ENCODE measurements at places on chromosomes 3 and 15. TPM values are rescaled to one million over a fixed set of nuclear protein-coding genes. Genes with fewer than 3 reads are reported as not detected.

DNA sequence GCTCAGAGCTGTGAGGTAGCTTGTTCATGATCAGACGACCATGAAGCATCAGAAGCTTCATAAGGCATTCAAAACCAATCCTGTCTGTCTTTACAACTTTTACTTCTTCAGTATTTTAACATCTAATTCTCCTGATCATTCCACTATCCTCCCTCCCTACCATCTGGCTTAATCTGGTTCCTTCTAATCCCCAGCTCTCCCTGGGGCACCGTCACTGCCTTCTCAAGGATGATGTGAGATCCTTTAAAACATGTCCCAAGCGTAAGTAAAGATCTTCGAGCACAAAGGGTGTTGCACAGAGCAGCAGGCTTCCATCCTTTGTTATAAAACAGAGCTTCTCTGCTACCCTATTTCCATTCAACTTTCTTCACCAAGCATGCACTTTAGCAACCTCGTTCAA, 362.7 kb upstream of the ARRDC4 start:
- H3K27ac ChIP-seq = no peak overlapping the region
- H3K4me3 ChIP-seq = no peak overlapping the region
- no peaks in the 10 kb centered on the region for H3K36me3 ChIP-seq
- DNase-seq = no peak
- H3K27me3 ChIP-seq = no peaks in the 10 kb centered on the region

DNA sequence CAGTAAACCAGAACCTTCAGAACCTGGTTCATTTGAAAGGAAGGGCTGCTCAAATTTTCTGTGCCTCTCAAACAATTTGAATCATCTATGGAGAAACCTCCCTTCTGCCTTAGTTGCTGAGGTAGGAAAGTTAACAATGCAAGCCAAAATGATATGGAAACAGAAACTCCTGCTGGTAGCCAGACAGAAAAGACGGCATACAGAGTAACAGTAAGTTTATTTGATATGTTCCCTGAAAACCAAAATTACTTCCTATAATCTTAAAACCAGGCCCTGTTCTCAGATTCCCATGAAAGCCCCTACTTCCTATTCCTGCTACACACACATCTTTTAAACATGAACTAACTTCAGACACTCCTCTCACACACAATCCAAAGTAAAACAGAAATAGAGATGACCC, 86.2 kb downstream of the TBC1D5 start:
- H3K4me3 ChIP-seq = no peak overlapping the region
- H3K27ac ChIP-seq = no peak overlapping the region
- no peaks in the 10 kb centered on the region for H3K36me3 ChIP-seq
- H3K4me1 ChIP-seq = peaks cover 4% of the 10 kb centered on the region
- DNase-seq = no peak

The OCA2 gene
- not detected for total RNA-seq

- peak overlapping the region; percentile 96 for H3K27ac ChIP-seq
- H3K4me1 ChIP-seq = peaks cover 67% of the 10 kb centered on the region
- no peak overlapping the region for H3K4me3 ChIP-seq
- H3K27me3 ChIP-seq = no peaks in the 10 kb centered on the region
- peaks cover 5% of the 10 kb centered on the region for H3K36me3 ChIP-seq
These were observed 60.5 kb downstream of the RAB7A start for GRCh38 chr3:128786434-128787020.

DNA sequence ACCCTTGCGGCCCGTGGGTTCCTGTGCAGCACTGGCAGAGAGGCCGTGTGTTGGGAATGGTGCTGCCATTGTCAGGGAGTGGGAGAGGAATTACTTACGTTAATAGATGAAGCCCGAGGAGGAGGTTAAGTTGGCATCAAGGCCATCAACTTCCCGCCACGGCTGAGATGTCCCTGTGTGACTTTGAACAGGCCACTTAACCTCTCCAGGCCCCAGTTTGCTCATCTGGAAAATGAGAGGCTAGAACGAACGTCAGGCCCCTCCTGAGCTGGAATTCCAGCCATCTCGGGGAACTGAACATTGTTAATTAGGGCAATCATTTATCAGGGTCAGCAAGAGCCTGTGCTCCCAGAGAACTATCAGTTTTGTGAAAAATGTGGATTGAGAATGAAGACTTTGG, 91.4 kb upstream of the MYZAP start:
- H3K27ac ChIP-seq = no peak overlapping the region
- no peak overlapping the region for H3K4me3 ChIP-seq
- no peaks in the 10 kb centered on the region for H3K27me3 ChIP-seq
- peaks cover under 1% of the 10 kb centered on the region for H3K4me1 ChIP-seq
- DNase-seq = no peak

DNA sequence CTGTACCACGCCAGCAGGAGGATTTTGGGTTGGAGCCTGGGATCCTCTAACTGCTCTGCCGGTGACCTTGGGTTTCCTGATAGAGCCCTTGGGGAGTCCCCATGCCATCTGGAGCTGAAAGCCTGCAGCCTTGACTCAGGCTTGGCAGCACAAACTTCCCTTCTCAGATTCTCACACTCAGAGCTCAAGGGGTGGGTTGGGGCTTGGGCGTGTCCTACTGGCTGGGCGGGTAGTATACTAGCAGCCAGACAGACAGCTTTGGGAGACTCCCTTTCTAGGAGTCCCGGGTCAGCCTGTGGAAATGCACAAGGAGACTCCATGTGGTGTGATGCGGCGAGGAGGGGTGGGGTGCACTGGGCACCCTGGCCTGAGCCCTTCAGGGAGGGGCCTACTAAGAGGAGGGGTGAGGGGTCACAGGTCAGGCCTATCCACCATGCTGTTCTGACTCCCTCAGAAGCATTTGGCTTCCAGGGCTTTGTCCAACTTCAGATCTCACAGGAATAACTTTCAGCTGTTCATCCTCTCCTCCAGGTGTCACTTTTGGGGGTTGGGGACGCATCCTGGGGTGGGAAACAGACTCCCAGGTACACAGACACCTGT, 21.6 kb upstream of the PLXNA1 start:
- H3K4me1 ChIP-seq = no peaks in the 10 kb centered on the region
- DNase-seq = no peak
- no peaks in the 10 kb centered on the region for H3K27me3 ChIP-seq

The ARGFX gene
- not detected for total RNA-seq

GRCh38 chr3:49161808-49162530, 4.2 kb downstream of the CCDC71 start:
- peaks cover 20% of the 10 kb centered on the region for H3K4me1 ChIP-seq
- peaks cover 42% of the 10 kb centered on the region for H3K36me3 ChIP-seq
- no peak overlapping the region for H3K27ac ChIP-seq
- no peak for DNase-seq

The MED12L gene
- total RNA-seq = 7.1 TPM

- H3K36me3 ChIP-seq = no peaks in the 10 kb centered on the region
- H3K4me1 ChIP-seq = no peaks in the 10 kb centered on the region
These were observed 413.9 kb downstream of the RBMS3 start for GRCh38 chr3:29694783-29695182.

The THAP10 gene
- total RNA-seq = not detected

The HACL1 gene
- 22.8 TPM for total RNA-seq

The XIRP1 gene
- total RNA-seq = 4.7 TPM

GRCh38 chr3:182384221-182384620, 409.1 kb upstream of the ATP11B start:
- no peaks in the 10 kb centered on the region for H3K4me1 ChIP-seq
- no peak for DNase-seq

GRCh38 chr15:23050708-23051107, 11.3 kb upstream of the TUBGCP5 start:
- H3K4me1 ChIP-seq = no peaks in the 10 kb centered on the region
- H3K27ac ChIP-seq = no peak overlapping the region
- H3K27me3 ChIP-seq = peaks cover 7% of the 10 kb centered on the region

DNA sequence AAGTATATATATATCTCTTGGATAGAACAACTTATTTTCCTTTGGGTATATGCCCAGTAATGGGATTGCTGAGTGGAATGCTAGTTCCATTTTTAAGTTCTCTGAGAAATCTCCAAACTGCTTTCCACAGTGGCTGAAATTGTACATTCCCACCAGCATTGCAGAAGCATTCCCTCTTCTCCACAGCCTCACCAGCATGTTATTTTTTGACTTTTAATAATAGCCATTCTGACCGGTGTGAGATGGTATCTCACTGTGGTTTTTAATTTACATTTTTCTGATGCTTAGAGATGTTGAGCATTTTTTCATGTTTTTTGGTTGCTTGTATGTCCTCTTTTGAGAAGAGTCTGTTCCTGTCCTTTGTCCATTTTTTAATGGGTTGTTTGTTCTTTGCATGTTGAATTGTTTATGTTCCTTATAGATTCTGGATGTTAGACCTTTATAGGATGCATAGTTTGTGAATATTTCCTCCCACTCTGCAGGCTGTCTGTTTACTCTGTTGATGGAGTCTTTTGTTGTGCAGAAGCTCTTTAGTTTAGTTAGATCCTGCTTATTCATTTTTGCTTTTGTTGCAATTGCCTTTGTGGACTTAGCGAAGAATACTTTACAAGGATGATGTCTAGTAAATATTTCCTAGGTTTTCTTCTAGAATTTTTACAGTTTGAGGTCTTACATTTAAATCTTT, 82.7 kb upstream of the NR2F2 start:
- H3K4me3 ChIP-seq = no peak overlapping the region
- H3K4me1 ChIP-seq = no peaks in the 10 kb centered on the region
- no peak overlapping the region for H3K27ac ChIP-seq
- H3K36me3 ChIP-seq = no peaks in the 10 kb centered on the region
- DNase-seq = no peak
- no peaks in the 10 kb centered on the region for H3K27me3 ChIP-seq

DNA sequence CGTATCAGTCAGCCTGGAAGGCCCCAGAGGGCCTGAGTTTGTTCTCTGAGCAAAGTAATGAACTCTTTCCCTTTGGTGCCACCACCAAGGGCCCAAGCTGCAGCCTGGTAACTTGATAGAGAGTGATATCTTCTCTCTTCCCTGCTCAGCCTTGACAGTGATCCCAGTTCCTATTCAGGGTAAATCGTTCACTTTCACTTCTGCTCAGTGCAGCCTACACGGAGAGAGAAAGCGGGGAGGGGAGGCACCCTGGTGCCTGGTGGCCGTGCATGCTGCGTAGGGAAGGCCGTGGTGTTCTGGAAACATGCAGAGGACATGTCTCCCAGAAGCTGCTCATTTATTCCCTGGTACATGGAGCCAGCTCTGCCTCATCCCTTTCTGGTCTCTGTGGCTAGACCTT, 54.9 kb downstream of the KIF9 start:
- no peak overlapping the region for H3K4me3 ChIP-seq
- H3K27me3 ChIP-seq = no peaks in the 10 kb centered on the region
- DNase-seq = no peak
- H3K4me1 ChIP-seq = peaks cover 4% of the 10 kb centered on the region
- H3K27ac ChIP-seq = no peak overlapping the region
- H3K36me3 ChIP-seq = no peaks in the 10 kb centered on the region

DNA sequence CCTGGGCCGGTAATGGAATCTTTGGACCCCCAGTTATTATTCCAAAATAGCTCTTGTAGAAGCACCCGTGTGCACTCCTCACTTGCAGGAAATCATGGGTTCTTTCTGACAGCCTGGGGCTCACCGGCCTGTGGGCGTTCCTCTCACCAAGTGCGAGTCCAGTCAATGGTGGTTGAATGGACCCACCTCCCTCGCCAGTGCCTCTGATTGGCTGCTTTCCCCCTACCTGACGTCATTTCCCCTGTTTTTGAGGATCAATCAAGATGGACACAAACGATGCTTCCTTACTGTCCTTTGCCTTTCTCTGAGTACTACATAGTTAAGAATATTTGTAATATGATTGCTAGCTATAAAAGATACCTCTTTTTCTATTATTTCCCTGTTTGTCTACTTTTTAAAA, 18.1 kb downstream of the MOBP start:
- H3K27ac ChIP-seq = no peak overlapping the region
- H3K36me3 ChIP-seq = no peaks in the 10 kb centered on the region
- H3K4me3 ChIP-seq = no peak overlapping the region
- no peaks in the 10 kb centered on the region for H3K4me1 ChIP-seq

DNA sequence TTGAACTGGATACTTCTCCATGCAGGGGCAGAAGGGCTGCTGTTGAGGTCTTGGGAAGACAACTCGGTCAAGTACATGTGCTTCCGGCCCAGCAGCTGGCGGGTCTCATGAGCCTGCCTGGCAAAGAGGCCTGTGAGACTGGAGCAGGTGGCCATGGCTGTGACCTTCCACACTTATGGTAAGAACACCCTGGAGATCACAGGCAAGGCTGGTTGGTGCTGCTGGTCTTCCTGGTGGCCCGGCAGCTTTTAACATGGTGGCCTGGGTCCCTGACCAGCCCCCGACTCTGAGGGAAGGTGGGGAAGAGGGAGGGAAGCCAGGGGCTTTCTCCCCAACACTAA, 15.4 kb downstream of the CHRD start:
- no peak overlapping the region for H3K27ac ChIP-seq
- H3K36me3 ChIP-seq = no peaks in the 10 kb centered on the region
- H3K4me1 ChIP-seq = no peaks in the 10 kb centered on the region
- peaks cover 18% of the 10 kb centered on the region for H3K27me3 ChIP-seq

GRCh38 chr3:149969110-149969939, 1.4 kb downstream of the PFN2 start:
- peaks cover 12% of the 10 kb centered on the region for H3K4me1 ChIP-seq
- DNase-seq = no peak
- H3K27me3 ChIP-seq = peaks cover 43% of the 10 kb centered on the region
- no peak overlapping the region for H3K27ac ChIP-seq
- H3K36me3 ChIP-seq = peaks cover 3% of the 10 kb centered on the region

DNA sequence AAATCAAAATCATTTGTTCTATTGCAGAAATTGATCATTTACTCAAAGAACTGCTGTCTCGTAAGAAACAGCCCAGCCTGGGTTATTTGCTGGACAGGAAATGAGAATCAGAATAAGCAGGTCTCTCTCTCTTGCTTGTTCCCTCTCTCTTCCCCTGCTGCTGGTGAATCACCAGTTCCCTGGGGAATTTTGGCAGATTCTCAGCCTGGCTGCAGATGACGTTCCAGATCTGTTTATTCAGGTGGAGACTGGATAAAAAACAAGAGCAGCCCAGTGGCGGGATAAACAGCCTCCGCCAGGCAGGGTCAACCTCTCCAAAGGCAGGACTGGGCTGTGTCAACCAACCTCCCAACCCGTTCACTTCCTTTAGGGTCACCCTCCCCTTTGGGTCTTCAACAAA, 72.1 kb downstream of the LRIG1 start:
- H3K36me3 ChIP-seq = peaks cover 48% of the 10 kb centered on the region
- peaks cover 35% of the 10 kb centered on the region for H3K4me1 ChIP-seq
- no peaks in the 10 kb centered on the region for H3K27me3 ChIP-seq
- H3K4me3 ChIP-seq = no peak overlapping the region

GRCh38 chr15:35118960-35119359, 33.9 kb upstream of the NANOGP8 start:
- DNase-seq = no peak
- H3K4me1 ChIP-seq = no peaks in the 10 kb centered on the region
- no peaks in the 10 kb centered on the region for H3K36me3 ChIP-seq
- no peak overlapping the region for H3K4me3 ChIP-seq

- H3K36me3 ChIP-seq = no peaks in the 10 kb centered on the region
- no peak for DNase-seq
- H3K27ac ChIP-seq = no peak overlapping the region
- no peaks in the 10 kb centered on the region for H3K27me3 ChIP-seq
These were observed 197.7 kb downstream of the RBMS3 start for GRCh38 chr3:29478611-29479010.

- no peaks in the 10 kb centered on the region for H3K36me3 ChIP-seq
- H3K4me3 ChIP-seq = no peak overlapping the region
- H3K27ac ChIP-seq = no peak overlapping the region
- H3K27me3 ChIP-seq = peaks cover 2% of the 10 kb centered on the region
- no peaks in the 10 kb centered on the region for H3K4me1 ChIP-seq
- no peak for DNase-seq
These were observed 59.3 kb upstream of the RAD18 start for GRCh38 chr3:9022305-9023225.

All from activated T-helper 2 cell treated with anti-CD3 and anti-CD28 coated beads, Interferon-gamma antibody, Interleukin-2, Interleukin-4, amounts not matched to agents 10 μg/mL and 5 μg/mL and 100 μg/mL, durations not matched to agents 14 hours and 24 hours and 36 hours (primary cell).